ENCODE measurements at places on chromosomes 4 and X.
A peak's percentile ranks its signal among the peaks of the same experiment; 100 is the strongest.

GRCh38 chrX:150544222-150544787, 24.1 kb upstream of the MTM1 start:
- no peak for DNase-seq

GRCh38 chr4:41258783-41259182, 2.1 kb downstream of the UCHL1 start:
- peak; percentile 69 for DNase-seq

DNA sequence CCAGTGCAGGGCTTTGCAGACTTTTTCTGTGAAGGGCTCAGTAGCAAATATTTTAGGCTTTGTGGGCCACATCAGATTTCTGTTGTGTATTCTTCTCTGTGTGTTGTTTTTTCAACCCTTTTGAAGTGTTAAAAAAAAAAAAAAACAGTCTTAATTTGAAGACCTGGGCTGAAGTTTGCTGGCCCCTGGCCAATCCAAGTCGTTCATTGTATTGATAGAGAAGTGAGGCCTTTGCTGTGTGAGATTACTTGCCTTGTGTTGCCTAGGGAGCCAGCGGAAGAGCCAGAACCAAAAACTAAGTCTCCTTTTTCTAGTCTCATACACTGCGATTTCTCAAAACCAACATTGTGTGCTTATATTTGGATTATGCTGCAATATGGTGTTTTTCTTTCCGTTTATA, 46.9 kb downstream of the MTM1 start:
- DNase-seq: no peak

- DNase-seq: peak; percentile 5
Observed at GRCh38 chrX:108438110-108438623, at the start of gene COL4A6. COL4A6 (minus strand) TSS chrX:108438422; CDS start chrX:108438196, 226 bp downstream.

DNA sequence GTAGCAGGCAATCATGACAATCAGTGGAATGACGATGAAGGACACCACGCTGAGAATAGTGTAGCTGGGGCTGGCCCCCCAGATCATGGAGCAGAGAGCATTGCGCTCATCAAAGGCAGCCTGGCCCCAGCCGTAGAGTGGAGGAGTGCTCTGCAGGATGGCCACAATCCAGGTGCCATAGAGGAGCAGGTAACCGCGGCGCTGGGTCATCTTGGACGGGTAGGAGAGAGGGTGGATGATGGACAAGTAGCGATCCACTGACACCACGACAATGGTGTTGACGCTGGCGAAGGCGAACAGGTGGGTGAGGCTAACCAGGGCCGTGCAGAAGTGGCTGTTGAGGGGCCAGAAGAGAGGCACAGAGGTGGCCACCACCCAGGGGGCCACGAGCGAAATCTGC, 2.8 kb downstream of the GPR101 start:
- no peak for DNase-seq

GRCh38 chrX:2548711-2549423, 48.1 kb upstream of the DHRSX start:
- DNase-seq: no peak

DNA sequence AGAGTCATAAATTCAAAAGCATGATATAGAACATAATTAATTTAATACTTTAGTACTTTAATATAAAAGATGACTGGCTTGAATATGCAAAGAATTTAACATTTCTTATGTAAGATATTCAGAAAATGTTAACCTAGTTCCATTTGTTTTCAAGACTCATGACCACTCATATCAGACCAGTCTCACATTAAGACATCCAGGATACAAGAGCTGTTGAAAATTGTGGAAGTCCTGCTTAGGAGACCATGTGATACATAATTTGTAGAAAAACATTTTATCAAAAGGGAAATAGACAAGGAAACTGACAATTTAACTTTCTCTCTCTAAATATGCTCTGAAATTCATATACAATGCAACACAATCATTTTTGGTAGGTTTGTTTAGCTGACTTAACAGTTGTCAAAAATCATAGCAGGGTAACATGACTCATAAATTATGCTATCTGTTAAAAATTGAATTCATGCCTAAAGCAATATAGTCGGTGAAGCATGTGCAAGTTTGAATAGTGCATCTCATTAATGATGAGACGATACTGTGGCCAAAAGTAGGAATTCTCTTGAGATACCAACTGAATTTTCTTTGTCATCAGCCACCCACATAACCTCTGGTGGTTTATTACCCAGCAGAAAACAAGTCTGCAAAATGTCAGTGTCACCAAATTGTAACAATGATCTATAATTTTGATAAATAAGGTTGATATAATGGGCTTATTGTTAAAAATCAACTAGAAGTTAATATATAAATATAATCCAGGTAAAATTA, 211.4 kb downstream of the GASK1B start:
- no peak for DNase-seq

- no peak for DNase-seq
Observed at GRCh38 chr4:82913305-82913704, 12.8 kb downstream of the THAP9 start.

- DNase-seq: no peak
Observed at GRCh38 chr4:825971-826330, at the start of gene CPLX1. CPLX1 (minus strand) TSS chr4:826129; CDS start chr4:824522, 1,607 bp downstream.

GRCh38 chr4:72671980-72672379, 103.0 kb upstream of the ADAMTS3 start:
- DNase-seq: no peak

DNA sequence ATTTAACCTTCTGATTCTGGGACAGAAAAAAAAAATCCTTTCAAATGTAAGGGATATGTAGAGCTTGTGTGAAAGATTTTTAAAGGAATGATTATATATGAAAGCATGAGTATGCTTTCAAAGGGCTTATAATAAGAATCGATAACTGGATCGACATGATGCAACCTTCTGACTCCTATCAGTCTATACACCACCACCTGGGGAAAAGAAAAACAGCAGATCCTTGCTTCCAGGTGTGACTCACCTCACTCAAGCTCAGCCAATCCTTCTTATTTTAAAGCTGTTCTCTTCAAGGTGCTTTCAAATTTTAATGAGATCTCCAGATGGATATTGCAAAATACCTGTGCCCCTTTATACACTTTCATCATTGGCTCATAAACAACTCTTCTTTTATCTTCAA, 102.1 kb upstream of the EDNRA start:
- DNase-seq: no peak

- DNase-seq: peak; percentile 2
Observed at GRCh38 chrX:47958761-47959342, 44.9 kb downstream of the ZNF182 start.

DNA sequence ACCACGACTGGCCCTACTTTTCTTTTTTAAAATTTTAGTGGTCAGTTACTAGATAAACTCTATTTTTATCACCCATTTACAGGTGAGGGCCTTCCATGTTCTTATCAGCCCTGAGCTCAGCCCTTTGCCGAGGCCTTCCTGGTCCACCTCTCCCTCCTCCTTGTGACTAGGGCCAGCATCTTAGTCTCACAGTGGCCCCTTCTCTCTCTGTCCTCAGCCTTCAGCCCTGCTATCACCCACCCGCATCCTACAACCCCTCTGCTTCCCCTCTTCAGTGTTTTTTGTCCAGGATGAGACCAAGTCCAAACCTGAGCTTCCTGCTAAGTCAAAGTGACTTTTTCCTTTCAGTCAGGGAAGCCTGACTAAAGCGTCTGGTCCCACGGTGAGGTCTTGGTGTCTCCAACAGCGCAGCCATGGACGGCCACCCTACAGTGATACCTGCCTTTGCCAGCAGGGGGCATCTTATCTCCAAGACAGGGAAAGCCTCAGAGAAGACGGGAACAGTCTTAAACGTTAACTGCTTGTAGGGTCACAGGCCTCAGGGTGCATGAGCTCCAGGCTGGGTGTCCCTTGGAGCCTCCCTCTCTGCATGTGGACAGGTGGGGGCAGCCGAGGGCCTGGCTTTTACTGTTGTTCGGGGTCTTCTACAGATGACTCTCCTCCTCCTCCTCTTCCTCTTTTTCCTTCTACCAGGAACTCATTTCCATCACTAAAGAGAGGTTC, 11.7 kb upstream of the GAGE10 start:
- peak; percentile 42 for DNase-seq

DNA sequence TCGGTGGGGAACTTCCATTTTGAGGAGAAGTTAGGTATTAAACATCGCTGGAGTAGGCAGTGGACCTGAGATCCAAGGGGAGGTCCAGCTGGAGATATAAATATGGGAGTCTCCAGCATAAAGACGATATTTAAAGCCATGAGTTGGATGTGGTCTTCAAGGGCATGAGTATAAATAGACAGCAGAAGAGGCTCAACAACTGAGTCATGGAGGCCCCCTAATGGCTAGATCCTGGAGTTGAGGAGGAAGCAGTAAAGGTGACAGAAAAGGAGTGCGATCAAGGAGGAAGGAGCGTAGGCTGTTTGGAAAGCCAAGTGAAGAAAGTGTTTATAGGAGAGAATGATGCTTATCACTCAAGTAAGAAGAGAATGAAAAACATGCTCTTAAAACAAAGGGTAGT, 18.1 kb upstream of the APBB2 start:
- DNase-seq: peak; percentile 31

- DNase-seq: no peak
Observed at GRCh38 chr4:10781805-10782204, 97.2 kb upstream of the CLNK start.

- DNase-seq: no peak
Observed at GRCh38 chr4:185464887-185465286, 6.6 kb downstream of the CCDC110 start.

DNA sequence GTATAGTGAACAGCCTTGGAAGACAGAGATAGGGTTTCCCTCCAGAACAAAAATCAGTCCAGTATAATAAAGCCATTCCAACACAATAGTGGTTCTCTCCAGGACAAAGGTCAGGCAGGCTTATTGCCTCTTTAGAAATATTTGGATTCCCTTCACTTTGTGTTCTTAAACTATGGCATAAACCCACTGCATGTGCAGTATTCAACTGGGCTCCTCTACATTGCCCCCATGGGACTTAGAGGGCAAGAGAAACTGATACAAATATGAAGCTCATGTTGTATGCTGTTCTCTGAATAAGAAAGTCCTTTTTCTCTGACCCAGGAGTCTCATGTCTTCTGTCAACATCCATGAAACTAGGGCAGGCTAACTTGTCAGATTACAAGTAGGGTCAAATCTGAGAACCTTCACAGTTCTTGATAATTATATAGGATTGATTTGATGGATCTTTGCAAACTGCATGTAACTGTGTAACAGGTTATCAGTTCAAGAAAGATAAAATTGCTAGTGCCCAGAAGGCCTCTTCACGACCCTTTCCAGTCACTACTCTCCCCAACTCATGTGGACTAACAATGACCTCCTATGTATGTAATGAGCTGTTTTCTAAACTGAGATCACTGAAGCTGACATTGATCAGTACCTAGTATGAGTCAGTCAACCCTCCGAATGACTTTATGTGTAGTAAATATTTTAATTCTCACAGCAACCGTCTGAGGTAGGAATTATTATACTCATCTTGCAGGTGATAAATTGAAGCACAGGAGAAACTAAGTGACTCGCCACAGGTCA, 31.9 kb upstream of the FAM9C start:
- DNase-seq: no peak

GRCh38 chr4:20430259-20430941, 178.7 kb downstream of the SLIT2 start:
- DNase-seq: peak; percentile 61

- DNase-seq: peak; percentile 48
Observed at GRCh38 chr4:26060286-26060685, 146.3 kb downstream of the SMIM20 start.

DNA sequence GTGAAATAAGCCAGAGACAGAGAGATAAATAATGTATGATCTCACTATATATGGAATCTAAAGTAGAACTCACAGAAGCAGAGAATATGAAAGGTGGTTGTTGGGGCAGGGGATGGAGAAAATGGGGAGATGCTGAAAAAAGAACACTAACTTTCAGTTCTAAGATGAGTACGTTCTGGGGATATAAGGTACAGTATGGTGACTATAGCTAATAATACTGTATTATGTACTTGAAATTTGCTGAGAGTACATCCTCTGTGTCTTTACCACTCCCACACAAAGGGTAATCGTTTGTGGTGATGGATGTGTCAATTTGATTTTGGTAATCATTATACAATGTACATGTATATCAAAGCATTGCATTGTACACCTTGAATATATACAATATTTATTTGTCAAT, 6.6 kb downstream of the FBXL5 start:
- no peak for DNase-seq

- no peak for DNase-seq
Observed at GRCh38 chrX:98480606-98481005, 1596.9 kb downstream of the RPA4 start.

DNA sequence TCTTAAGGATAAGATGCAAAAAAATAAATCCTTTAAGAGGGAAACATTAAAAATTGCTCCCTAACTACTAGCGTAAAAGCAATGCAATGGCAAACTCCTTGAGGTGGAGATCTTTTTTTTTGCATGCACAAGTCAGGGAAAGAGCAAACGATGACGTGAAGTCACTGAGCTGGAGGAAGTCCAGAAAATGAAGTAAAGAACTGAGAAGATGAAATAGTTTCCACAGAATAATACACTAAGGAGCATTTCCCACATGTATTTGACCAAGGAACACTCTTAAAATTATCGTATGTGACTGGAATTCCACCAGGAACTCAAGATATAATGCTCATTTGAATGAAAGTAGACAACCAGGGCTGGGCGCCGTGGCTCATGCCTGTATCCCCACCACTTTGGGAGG, 21.0 kb upstream of the DOCK11 start:
- DNase-seq: no peak

DNA sequence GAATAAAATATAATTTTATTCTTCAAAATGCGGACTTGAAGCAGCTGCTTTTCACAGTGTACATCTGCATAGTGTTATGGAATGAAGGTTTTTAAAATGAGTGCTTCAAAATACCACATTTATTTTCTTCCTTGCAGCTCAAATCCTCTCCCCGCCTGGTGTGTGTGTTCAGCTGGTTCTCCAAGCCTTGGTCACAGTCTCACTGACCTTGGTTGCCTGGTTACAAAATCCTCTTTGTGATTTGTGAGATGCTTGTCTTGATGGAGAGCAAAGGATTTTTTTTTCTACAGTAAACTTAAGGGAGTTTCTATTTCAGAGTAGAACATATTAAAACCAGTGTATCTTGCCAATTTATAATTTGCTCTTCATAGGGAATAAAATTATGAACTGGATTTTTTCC, 139.2 kb downstream of the PCDH18 start:
- peak; percentile 27 for DNase-seq

DNA sequence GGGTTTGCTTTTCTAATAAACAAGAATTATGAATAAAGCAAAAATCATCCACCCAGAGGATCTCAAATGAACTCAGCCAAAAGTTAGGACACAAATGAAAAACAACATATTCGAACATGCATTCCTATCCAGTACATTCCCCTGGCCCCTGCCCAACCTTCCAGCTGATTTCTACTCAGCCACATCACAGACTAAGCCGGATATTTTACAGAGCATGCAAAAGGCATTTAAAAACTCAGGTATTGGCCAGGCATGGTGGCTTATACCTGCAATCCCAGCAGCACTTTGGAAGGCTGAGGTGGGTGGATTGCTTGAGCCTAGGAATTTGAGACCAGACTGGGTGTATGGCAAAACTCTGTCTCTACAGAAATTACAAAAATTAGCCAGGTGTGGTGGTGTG, 54.6 kb downstream of the RELL1 start:
- peak; percentile 16 for DNase-seq

GRCh38 chr4:153218961-153219360, 14.7 kb downstream of the TRIM2 start:
- DNase-seq: no peak

GRCh38 chrX:129738466-129739308, at the start of gene XPNPEP2:
XPNPEP2 (plus strand) TSS chrX:129738979; CDS start chrX:129739214, 235 bp downstream.
- no peak for DNase-seq
